ENCODE measurements at places on chromosomes 7 and 10. TPM values are rescaled to one million over a fixed set of nuclear protein-coding genes. Genes with fewer than 3 reads are reported as not detected.

BICC1 gene
- 92.6 TPM for total RNA-seq

GRID2IP gene
- total RNA-seq: under 0.01 TPM

CFAP69 gene
- total RNA-seq: 1.2 TPM

ITPRID1 gene
- not detected for total RNA-seq

AKR1C4 gene
- total RNA-seq: not detected

KCNH2 gene
- total RNA-seq: not detected

PNLIPRP3 gene
- total RNA-seq: not detected

CYP2C18 gene
- not detected for total RNA-seq

HOXA7 gene
- not detected for total RNA-seq

GSTO1 gene
- 337 TPM for total RNA-seq

MOGAT3 gene
- not detected for total RNA-seq

GLRX3 gene
- 86.8 TPM for total RNA-seq

MBL2 gene
- total RNA-seq: not detected

BEND7 gene
- 0.58 TPM for total RNA-seq

HMX2 gene
- total RNA-seq: not detected

ATOH7 gene
- total RNA-seq: 0.28 TPM

REPIN1 gene
- 37.0 TPM for total RNA-seq

VWDE gene
- 0.19 TPM for total RNA-seq

ENO4 gene
- under 0.01 TPM for total RNA-seq

CDK14 gene
- 39.7 TPM for total RNA-seq

ADRA2A gene
- total RNA-seq: under 0.01 TPM

CPXM2 gene
- 15.5 TPM for total RNA-seq

SORCS1 gene
- not detected for total RNA-seq
